ENCODE measurements at places on chromosomes 7 and 10.

DNA sequence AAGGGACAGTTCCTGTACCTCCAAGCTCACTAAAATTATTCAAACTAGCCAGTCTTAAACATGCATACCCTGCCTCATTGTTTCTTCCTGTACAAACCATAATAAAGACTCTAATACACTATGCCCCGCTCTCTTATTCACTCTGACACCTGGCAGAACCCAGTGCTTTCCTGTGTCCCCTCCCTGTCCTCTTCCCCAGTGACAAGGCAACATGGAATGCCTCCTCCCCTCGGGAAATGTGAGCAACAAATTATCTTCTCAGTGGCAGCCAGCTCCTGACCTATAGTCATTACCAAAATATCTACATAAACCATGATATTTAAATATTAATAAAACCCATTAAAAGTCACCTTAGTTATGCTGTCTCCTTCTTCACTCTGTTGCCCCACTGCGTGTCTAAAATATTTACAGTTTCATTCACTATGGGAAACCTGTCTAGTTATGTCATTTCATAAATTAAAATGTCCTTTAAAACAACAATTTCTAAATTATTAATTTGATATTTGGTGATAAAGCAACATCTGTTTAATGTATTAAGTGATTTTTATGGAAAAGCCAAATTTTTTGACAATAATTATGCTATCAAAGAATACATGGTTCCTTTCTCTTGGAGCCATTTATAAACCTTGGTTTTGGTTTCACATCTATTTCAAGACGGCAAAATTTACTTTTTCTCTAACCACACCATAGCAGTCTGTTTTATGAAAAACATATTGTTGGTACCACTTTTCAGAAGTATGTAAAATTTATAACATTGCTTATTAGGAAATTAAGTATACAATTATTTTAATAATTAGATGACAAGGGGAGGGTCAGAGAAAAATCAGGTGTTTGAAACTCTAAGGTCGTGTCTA, 1355.2 kb downstream of the XPNPEP1 start:
- DNase-seq, result no peak

- no peak for DNase-seq
Measured at GRCh38 chr10:63940277-63940922, 419.2 kb downstream of the REEP3 start.

DNA sequence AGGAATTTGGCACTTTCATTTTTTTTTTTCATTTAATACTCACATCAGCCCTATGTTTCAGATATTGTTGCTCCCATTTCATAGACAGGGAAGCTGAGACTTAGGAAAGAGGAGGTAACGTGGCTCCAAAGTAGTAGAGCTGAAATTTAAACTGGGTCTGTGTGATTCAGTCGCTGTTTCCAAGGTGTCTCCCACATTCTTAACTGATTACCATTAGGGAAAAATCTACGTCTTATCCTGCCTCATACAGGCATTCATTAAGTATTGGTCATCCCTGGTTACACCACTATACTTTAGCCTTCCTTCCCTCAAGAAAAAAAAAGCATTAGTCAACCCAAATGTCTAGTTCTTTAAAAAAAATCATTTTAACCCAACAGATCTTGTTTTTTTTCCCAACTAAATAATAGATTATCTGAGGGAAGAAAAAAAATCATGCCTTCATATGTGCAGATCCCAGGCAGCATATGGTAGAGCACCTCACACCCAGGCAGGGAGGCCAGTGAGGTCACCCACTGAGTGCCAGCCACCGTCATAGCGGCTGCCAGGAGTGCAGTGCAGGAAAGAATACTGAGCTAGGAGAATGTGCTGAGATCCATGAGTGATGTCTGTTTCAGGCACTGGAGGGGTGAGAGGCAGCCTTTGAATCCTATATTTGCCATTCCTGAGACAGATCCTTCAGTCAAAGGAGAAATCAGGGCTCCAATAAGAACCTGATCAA, 59.0 kb upstream of the SORCS3 start:
- no peak for DNase-seq

DNA sequence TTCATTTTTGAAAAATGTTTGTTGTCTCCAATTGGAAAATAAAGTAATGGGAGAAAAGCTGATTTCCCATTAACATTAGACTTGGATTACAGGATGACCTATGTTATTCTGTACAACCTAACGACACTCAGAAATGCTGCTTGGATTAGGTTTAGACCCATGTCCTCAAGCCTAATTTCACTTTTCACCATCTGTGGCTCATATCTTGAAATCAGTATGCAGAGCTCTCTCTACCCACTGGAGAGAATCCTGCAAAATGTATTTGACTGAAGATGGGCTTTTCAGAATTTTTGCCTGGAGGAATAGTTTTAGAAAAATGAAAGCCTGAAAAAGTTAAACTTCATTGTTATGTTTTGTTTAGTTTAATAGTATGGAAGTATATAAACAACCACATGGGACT, 63.8 kb downstream of the SLC13A1 start:
- no peak for DNase-seq

DNA sequence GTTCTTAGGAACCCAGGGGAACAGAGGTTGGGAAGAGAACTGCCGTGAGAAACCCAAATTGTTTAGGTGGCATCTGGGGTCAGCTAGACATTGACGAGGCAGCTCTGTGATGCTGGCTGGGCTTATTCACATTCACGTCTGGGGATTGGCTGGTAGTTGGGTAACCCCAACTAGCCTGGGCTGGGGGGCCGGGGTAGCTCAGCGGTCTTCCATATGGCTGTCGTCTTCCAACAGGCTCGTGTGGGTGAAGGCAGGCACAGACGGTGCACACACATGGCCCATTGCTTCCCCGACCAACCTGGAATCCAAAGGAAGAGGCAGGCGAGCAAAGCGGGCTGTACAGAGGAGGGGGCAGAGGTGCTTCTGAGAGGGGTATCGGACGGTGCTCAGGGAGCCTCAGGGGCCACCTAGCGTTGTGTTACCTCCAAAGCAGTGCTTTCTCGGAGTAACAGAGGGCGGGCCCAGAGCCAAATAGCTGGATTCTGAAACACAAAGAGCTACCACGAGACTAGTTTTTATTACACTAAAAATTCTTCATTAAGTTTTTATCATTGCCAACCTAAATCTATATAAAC, 34.5 kb downstream of the MKI67 start:
- DNase-seq, result no peak

- DNase-seq, result no peak
Measured at GRCh38 chr7:127702938-127703337, 50.9 kb downstream of the SND1 start.

DNA sequence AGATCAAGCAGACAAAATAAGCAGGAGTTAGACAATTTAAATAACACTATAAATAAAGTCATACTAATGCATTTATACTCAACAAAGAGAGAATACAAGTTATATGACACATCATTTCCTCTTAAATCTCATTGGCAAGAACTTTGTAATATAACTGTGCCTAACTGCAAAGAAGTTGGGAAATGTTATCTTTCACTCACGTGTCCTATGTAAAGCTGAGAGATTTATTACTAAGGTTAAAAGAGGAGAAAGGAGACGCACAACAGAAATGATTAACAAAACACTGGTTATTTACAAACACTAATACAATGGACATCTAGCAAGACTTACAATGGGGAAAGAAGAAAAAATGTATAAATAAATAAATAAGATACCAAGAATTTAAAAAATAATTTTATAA, 12.7 kb upstream of the TMEM273 start:
- DNase-seq, result no peak

- no peak for DNase-seq
Measured at GRCh38 chr10:93218386-93218785, 144.7 kb downstream of the CYP26A1 start.

GRCh38 chr7:6438427-6438826, 9.3 kb downstream of the DAGLB start:
- no peak for DNase-seq

DNA sequence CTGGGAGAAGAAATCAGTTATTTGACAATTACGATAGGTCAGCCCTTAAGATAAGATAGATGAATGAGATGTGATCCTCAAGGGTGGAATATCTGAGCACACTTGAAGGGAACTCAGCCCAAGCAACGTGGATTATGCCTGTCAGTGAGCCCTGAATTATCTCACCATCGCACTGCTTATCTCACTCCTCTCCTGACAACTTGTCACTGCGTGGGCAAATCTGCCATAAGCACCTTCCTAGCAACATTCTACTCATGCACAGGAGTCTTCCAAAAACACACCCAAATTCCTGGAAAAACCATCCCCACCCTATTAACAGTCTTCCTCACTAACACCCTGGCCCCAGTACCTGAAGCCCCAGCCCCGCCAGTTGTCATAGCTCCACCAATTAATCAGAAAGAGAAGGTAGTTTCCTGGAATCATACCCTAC, 46.5 kb upstream of the IL6 start:
- DNase-seq, result no peak

DNA sequence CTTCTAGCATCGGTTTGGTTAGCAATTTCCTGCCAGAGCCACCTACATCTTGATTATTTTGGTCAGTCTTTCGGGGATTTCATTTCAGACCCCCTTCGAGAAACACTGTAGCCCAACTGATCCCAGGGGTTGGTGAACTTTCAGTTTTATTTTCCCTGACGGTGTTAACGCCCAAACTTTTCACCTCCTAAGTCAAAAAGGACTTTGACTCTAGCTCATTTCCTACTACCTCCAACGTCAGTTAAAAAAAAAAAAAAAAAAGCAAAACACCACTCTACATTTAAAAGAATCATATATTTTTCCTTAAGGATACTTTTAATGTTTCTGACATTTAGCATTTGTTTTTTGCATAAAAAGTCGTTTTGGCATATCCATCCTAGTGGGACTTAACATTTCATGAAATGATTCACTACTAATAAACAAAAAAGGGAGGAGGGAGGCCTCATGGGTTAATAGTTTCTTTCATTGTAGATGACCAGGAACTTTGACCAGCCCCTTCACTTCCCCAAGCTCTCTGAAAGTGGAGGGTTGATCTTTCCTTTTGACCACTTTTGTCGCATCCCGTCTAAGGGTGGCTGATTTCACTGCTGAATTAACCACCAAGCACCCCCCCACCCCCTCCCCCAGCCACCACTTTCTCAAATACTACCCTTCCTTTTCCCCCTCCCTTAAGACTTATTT, 764 bp upstream of the TCF7L2 start:
- DNase-seq, result no peak

- no peak for DNase-seq
Measured at GRCh38 chr7:116329686-116330503, 119.6 kb downstream of the TES start.

DNA sequence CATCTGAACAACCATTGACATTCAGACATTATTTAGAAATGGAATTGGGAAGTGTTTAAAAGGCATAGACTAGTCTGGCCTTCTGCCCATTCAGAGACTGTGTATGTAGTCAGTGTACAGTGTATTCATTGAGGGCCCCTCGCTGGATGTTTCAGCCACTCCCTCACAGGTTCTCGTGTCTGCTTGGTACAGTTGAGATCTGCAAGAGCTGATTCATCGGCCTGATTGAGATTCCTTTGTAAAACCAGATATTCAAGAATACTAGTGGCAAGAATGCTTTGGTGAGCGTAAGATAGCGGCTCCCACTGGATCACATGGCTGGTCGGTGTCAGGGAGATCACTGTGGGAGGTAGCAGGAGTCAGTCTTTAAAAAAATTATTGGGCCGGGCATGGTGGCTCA, 119.5 kb downstream of the TCF7L2 start:
- DNase-seq, result no peak

- DNase-seq, result no peak
Measured at GRCh38 chr10:34171957-34172527, 643.1 kb downstream of the PARD3 start.

DNA sequence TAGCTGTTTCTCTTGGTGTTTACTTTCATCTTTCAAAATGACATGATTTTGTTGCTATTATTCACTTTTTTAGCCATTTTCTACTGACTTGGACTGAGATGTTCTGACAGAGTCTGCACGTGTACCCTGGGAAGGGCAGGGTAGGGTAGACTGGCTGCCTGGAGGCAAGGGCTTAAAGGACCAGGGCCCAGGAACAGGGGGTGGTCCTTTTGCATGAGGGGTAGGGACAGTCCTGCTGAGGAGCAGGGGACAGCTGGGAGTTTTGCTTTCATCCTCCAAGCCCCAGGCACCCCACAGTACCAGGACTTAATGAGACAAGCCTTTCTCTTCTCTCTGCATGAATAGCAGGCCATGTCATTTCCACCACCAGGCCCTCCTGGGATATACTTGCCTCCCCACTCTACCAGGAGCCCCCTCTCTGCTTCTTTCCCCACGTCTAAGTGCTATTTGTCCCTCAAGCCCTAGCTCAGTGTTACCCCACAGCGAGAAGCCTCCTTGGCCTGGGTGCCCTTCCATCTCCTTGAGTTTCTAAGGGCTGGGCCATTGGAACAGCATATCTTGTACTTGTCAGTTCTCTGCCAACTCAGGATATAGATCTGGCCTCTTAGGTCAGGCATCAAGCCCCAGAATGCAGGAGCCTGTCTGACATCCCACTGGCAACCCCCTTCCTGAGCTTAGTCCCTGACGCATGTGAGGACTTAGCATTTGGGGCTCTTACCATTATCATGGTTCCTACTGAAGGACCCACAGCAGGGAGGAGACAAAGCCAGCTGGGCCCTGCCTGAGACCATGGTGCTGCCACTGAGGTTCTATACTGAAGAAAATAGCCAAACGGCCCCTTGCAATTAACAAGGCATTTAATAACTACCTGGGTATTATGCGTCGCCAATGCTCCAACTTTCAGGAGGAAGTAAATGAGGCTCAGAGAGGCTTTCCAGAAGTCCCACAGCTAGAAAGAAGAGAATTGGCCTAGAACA, 78.4 kb upstream of the UNC5B start:
- DNase-seq, result no peak

DNA sequence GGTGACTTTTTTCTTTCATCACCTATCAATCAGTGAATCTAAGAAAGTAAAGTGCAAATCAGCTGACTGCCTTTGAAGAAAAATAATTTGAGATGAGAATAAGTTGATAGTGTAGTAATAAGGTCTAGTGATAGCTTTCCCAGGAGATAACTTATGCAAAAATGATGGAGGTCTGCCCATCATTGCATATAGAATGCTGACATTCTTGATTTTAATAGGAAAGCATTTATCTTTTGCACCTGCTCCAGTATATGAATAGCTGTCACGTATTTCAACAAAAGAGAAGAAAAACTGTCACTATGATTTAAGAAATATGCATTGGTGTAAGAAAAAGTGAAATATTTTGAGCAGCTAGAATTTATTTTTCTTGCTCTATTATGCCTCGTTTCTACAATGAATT, 46.8 kb downstream of the PTTG1IP2 start:
- no peak for DNase-seq

DNA sequence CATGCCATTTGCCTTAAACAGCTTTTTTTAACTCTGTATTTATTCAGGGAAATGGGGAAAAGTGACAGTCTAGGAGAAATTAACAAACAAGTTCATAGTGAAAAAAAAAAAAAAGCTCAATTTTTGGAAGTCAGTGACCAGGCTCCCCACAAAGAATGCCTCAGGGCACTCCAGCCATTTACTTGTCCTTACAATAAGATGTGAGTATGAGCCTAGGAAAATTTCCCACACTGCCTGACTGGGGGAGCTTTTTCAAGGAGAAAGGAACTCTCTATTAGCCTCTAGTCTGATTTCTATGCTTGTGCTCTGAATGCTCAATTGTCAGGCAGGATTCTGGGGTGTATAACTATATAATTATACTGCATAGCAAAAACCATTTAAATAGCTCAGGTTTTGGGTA, 74.9 kb upstream of the NRBF2 start:
- no peak for DNase-seq

Data from activated CD8-positive, alpha-beta memory T cell treated with anti-CD3 and anti-CD28 coated beads for 1 hour (primary cell).